OCI-M1 (cell line): ENCODE measurements at places on chromosomes 4 and X.
A peak's percentile ranks its signal among the peaks of the same experiment; 100 is the strongest.

DNA sequence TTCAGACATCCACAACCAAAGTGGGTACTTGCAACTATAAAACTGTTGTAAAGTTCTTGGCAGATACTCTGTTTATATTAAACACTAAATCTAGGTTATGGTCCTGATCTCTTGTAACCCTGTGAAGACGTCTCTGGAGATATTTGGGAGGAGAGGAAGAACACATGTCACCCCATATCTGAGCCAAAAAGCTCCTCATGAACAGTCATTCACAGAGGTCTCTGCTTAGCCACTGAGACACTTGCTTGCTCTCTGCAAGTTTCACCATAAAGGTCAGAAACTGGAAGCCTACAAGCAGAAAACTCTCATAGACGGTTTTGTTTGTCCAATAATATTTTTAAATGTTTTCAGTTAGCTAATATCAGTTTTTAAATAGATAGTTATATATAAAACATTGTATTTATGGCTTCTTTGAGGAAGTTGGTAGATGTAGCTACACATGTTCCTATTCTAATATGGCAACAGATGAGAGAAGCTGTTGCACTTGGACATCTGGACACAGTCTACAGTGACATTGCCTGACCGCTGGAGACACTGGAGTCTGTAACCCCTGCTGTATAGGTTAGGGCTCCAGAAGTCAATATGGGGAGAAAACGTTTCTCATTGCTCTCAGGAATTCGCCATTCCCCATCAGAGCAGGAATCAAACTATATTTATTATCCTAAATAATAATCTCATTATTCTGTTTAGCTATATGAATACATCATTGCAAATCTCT, 73.6 kb downstream of the C4orf46 start:
- DNase-seq, result no peak

DNA sequence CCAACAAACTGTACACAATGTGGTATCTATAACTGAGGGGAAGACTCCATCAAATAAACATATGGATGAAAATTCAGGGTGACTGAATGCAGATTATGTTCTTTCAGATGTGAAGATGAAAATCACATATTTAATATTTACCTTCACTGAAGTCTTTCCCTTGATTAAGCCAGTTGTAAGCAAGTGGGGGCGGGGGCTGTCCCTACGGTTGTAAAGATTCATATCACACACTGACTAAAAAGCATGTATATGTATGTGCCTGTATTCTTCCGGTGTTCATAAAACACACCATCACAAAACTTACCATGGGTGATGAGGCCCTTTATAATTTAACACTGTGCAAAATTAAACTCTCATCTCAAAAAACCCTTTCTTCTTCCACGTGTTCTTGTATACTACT, 1.3 kb downstream of the TAB3 start:
- peak; percentile 7 for DNase-seq

DNA sequence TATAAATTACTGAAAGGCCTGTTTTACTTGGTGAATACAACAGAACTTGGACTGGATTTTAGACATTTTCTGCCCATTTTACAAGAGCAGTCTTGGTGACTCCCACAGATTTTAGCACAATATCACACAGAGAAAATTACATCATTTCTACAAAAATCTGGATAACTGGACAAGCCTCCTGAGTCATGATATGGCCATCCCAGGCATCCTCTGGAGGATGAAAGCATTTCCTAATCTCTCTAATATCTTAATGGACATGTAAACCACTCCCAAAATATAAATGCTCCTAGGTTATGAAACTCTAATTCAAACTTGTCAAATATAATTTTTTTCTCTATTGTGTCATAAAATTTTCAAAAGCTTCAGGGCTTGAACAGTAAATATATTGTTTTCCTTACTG, 1170.8 kb upstream of the PCDH7 start:
- no peak for DNase-seq

DNA sequence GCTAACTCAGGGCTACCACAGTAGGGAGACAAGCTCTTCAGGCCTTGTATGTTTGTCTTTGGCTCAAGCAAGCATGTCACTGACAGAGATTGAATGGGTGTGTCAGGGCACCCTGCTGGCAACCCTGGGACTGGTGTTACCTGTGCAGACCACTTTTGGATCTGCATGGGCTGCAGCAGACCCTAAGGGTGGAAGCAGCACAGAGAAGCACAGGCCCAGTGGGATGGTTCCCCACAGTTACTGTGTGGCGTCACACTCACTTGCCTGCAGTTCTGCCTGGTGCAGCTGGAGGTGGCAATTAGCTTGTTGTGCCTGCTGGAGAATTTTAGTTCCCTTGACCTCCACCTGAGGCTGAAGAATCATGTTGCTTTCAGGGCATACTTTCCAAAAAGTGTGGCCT, 46.0 kb downstream of the ZNF185 start:
- DNase-seq, result no peak

DNA sequence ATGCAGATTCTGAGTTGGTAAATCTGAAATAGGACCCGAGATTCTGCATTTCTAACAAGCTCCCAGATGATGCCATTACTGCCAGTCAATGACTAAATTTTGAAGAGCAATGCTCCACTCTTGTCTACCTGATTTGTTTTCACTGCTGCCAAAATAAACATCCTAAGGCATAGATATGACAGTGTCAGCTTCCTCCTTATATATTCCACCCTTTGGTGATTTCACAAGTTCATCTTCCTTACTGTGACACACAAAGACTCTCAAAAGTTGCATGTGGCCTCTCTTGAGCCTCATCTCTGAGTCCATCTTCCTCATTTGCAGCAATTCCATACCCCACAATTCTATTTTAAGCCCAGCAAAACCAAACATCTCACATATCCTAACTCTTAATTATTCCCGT, 110.9 kb downstream of the FBXW7 start:
- no peak for DNase-seq
